ENCODE measurements at places on chromosomes 12 and 14.

DNA sequence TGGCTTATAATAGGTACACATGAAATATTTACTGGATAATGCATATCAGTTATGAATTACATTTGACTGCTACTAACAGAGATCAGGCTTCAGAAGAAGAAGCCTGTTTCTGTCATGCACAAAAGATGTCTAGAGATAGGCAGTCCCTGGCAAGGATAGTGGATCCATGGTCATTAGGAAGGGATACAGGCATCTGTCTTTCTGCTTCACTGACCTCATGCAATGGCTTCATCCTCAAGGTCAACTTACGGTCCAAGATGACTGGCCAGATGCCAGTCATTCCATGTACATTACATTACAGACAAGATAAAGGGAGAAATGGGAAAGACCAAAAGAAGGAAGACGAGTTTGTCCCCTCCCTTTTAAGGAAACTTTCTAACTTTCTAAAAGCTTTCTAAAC, 94.0 kb downstream of the NUAK1 start:
- DNase-seq, result no peak

DNA sequence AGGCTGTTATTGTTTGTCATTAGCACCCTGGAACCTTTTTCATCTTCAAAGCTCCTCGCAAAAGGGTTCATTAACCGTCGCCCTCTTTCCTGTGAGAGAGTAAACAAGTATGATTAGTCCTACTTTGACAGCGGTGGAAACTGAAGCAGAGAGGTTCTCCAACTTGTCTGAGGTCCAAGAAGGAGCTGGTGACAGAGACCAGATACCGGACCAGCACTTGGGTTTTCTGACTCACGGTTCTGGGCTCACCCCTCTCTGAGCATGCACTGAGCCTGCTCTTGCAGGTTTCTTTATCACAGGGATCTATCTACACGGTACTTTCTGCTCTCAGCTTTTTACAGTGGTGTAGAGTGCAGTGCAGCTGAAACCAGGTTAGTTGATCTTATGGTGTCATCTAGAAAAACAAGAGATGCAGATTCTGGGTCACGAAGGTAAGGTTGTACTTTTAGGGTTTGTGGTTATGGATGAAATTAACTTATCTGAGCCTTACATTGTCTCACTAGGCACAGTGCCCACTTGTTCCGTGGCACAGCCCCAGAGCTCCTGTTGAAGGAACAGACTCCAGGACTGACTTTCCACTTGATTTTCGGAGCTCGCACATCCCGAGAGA, 62.1 kb downstream of the PPP2R5C start:
- DNase-seq, result no peak

DNA sequence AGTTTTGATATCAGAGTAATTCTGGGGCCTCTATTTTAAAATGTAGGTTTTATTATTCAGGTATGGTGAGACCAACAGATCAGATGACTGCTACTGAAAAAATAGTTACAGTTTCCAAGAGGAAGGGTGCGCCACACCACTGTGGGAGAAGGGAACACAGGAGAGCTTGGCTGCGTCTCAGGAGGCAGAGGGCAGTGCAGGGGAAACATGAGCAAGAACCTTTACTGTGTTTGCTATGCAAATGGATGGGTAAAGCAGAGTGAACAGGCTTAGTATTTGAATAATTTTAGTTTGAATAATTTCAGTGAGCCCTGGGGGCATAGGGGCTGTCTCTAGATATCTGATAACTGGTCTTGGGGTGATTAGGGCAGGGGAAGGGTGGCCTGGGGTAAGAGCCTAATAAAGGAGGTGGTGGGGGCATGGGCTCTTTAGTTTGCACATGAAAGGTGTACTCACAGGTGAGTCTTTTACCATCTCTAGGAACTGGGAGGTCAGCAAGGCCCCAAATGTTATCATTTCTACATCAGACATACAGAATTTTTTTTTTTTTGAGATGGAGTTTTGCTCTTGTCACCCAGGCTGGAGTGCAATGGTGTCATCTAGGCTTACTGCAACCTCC, 196.8 kb upstream of the NEDD1 start:
- DNase-seq, result no peak

GRCh38 chr12:55072083-55072482, 52.3 kb downstream of the NEUROD4 start:
- DNase-seq, result peak; percentile 48

GRCh38 chr12:2583091-2583497, 211.7 kb upstream of the FKBP4 start:
- DNase-seq, result peak; percentile 21

DNA sequence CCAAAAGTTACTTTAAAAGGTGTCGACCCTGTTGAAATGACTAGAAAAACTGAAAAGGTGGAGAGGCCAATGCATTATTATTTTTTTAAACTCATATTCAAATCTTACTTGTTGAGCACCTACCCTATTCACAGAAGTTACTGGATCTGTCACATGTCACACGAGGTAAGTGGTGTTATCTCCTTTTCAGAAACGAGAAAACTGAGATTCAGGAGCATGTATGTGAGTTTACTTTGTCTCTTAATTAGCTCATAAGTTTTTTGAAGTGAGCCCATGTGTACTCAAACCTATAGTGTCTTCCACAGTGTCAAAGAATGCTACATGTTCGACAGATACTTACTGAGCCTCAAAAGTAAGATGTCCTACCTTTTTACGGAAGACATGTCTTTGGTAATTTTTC, 81.8 kb upstream of the EGLN3 start:
- no peak for DNase-seq

GRCh38 chr14:63504648-63505047, 38.5 kb downstream of the PPP2R5E start:
- DNase-seq, result no peak
